Pons (tissue), 1 donor: ENCODE measurements at places on chromosomes 2 and 18.

DNA sequence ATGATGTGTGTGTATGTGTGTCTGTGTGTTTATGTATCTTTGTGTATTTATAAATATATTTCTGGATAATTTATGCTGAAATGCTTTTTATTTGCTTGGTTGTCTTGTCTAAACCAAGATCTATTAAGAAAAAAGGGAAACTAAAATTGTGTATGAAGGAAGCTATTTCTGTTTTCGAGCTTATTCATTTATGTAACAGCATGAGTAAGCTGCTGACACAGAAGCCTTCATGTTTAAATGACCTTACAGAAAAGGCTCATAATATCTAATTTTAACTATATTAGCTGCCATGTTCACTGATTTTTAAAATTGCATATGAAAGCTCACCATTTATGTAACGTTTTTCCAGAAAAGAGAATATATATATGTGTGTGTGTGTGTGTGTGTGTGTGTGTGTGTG lies 392.8 kb downstream of the PTH2R start:
- DNase-seq, result no peak

GRCh38 chr2:41771710-41772109 lies 276.1 kb upstream of the PKDCC start:
- no peak for DNase-seq

DNA sequence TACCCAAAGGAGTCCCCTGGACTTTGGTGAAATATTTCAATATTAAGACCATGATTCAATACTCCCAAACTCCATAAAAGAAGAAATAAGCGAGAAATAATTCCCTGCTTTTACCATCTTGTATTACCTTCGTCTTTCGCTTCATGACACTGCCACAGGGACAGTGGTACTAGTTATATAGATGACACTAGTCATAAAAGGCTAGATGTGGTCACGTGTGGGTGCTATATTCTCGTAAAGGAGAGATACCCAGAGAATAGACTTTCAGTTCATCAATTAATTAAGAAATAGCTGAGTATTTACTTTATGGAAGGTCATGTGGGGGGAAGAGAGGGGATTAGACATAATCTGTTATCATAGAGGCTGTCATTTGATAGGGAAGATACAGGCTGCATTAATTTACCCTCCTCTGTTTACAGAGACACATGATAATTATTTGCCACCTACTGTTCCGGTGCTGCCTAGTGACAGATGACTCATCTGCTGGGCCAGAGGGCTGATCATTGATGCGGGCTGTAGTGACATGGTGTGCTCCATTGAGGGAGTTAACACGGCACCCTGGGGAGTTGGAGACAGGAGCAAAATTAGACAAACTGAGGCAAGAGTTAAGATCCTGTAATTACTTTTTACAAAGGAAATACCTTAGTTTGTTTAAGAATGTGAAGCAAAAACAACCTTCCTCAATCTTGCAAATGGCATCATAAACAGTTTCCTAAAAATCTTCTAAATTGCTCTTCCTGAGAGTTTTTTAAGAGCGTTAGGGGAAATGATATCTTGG lies 78.2 kb upstream of the ITGB6 start:
- no peak for DNase-seq

- DNase-seq, result no peak
Measured at GRCh38 chr2:239019183-239019581, 171.3 kb downstream of the TWIST2 start.

- DNase-seq, result no peak
Measured at GRCh38 chr2:106618614-106619013, 131.4 kb downstream of the CD8B2 start.

DNA sequence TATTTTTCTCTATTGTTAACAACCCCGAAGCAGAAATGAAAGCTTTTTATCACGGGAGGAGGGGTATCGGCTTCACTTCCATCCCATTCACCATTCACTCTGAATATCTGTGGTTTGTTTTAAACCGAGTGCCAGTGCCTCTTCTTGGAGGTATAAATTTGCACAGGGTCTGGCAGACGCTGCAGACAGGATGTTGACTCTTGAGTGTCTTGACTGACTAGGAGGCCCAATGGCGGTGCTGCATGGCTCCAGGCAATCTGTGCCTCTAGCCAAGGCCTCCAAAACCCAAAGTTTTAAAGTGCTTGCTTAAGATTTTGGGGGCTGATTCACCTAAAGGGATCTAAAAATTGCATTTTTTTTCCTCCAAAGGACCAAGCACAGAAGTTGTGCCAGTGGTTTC lies 183.8 kb downstream of the LTBP1 start:
- no peak for DNase-seq

DNA sequence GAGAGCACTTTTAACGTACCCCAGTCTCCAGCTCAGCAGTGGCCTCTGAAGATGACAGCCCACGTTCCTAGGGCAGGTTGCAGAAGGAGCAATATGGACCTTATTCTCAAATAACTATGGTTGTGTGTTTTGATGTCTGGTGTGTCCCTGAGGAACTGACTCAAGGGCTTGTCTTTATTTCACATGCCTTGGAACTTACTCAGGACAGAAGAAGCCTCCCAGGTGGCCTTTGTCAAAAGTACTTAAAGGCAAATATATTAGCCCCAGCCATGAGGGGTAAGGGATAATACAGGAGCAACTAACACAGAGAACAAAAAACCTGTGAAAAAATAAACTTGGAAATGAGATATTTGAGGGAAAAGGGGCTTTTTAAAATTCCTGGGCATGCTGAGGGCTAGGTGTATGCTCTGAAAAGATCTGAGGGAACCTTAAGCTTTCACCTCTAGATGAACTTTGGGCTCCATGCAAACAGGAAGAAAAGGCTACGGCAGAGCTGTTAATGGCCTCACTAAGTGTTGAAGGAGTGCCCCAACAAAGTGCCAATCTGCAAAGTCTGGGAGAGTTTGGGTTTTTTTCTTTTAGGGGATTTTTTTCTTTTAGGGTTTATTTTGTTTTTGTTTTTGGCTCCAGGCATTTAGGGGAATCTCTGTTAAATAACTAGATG lies 40.3 kb downstream of the SRBD1 start:
- no peak for DNase-seq
